Ovary (tissue), 10 donors: ENCODE measurements at places on chromosomes 16 and 17. TPM values are rescaled to one million over a fixed set of nuclear protein-coding genes. Genes with fewer than 3 reads are reported as not detected.

PIPOX gene
- total RNA-seq, result 4.9 TPM

CD300LF gene
- total RNA-seq, result 0.27 TPM

DNA sequence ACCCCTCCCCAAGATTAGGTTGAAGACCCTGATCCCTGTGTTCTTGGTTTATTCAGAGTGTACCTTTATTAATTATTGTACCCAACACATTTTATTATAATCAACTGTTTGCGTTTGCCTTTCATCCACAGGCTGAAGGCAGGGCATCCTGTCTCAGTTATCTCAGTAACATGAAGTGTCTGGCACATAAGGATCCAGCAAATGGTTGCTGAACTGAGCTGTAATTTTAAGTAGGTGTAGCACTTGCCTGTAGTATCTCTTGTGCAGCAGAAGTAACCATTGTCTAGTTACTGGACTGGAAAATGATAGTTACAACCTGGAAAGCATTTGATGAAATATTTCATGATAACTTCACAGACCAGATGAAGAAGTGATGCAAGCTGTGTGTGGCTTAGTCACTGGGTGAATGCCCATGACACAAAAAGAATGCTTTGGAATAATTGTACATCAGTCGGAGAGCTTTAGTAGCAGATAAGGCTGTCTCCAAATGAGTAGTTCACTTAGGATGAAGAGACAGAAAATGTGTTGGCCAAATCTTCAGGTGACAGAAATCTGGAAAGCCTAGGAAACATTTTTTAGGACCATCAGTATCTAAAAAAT lies 56.6 kb downstream of the ESRP2 start:
- DNase-seq, result no peak

GRCh38 chr17:77318021-77318420 lies 177.3 kb downstream of the SEC14L1 start:
- DNase-seq, result no peak
